Progenitor cell of endocrine pancreas (in vitro differentiated cells): ENCODE measurements at places on chromosomes 4 and X.

DNA sequence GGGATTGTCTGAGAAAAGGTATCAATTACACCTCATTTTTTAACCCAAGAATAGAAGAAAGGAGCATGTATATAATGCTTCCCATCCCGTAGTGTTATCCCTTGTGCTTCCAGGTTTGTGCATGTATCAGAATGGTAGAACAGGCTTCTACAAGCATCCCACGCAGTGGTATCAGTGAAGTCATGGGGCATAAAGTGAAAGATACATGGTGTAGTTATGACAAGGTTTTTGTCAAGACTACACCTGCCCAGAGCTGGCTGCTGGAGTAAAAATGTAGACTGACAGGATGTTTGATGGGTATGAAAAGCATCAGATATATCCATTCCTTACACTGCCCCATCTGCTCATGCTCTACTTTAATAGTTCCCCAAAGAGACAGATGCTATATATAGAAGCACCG lies 9.5 kb downstream of the TLR1 start:
- peaks cover 6% of the 10 kb centered on the region for H3K4me1 ChIP-seq
- no peak overlapping the region for H3K27ac ChIP-seq
- no peaks in the 10 kb centered on the region for H3K27me3 ChIP-seq

- no peak overlapping the region for H3K4me3 ChIP-seq
- H3K4me1 ChIP-seq = peaks cover 2% of the 10 kb centered on the region
These were observed 63.3 kb upstream of the RELL1 start for GRCh38 chr4:37749398-37749988.

GRCh38 chrX:28398342-28398741 lies 188.9 kb upstream of the IL1RAPL1 start:
- no peak overlapping the region for H3K27ac ChIP-seq
- no peak overlapping the region for H3K4me3 ChIP-seq
- DNase-seq = no peak
- H3K36me3 ChIP-seq = no peaks in the 10 kb centered on the region
- H3K27me3 ChIP-seq = no peaks in the 10 kb centered on the region
- no peaks in the 10 kb centered on the region for H3K4me1 ChIP-seq

DNA sequence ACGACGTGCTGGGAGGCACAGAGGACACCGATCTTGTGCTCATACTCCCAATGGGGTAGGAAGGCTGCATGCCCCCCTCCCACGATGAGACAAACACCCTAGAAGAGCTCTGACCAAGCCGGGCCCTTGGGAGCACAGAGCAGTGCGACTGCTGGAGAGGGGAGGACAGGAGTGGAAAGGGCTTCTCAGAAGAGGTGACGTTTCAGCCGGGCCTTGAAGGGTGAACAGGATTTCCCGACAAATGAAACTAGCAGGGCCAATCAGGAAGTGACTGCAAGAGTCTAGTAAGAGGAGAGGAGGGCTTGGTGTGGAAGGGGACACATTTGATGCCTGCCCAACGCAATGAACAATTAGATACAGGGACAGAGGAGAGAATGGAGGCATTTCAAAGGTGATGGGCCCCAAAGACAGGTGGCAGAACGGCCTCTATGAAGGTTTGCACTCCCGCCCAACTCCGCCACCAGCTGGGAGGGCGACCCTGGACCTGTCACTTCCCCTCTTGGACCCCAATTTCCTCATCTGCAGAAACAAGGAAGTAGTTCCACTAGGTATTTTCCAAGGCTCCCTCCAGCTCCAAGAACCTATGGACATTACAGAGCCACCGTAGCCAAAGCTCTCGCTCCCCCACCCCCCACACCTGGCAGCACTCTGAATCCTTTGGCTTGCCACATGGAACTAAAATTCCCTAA lies 3.9 kb downstream of the HCFC1 start:
- peaks cover 2% of the 10 kb centered on the region for H3K36me3 ChIP-seq
- peak overlapping the region; percentile 100 for H3K4me3 ChIP-seq
- peaks cover 22% of the 10 kb centered on the region for H3K4me1 ChIP-seq
- no peaks in the 10 kb centered on the region for H3K27me3 ChIP-seq
